ENCODE measurements at places on chromosomes 12 and 14. TPM values are rescaled to one million over a fixed set of nuclear protein-coding genes. Genes with fewer than 3 reads are reported as not detected.

DNA sequence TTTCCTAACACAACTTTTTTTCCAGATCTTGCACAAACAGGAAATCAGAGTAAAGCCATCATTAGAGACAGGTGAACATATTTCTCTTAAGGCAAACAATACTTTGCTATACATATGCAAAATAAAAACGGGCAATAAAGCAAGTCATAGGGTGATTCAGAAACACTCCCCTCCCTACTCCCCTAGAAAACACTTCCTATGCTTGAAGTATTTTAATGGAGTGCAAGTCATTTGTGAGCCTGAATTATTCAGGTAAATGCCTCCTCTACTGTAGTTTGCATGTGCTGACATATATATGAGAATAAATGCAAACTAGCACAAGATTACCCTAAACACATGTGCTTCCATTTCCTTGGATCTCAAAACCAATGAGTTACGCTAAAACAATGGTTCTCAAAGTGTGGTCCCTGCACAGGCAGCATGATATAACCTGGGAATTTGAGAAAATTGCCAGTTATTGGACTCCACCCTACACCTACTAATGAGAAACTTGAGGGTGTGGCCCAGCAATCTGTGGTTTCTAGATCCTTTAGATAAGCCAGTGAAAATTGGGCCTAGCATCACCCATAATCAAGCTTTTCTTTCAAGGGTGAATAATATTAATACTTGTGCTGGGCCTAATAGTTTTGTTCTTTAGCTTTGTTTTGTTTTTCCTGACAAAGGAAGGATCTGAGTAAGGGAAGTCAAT lies 159.7 kb upstream of the BMP4 start:
- H3K27me3 ChIP-seq, result no peaks in the 10 kb centered on the region
- no peaks in the 10 kb centered on the region for H3K36me3 ChIP-seq
- H3K27ac ChIP-seq, result no peak overlapping the region
- H3K4me1 ChIP-seq, result no peaks in the 10 kb centered on the region

The SERPINA5 gene
- 0.41 TPM for total RNA-seq

GRCh38 chr14:102729825-102730224 lies 47.4 kb upstream of the TRAF3 start:
- H3K27me3 ChIP-seq, result no peaks in the 10 kb centered on the region
- DNase-seq, result no peak
- H3K4me3 ChIP-seq, result no peak overlapping the region

GRCh38 chr12:92844151-92844763 lies 84.8 kb downstream of the EEA1 start:
- no peaks in the 10 kb centered on the region for H3K27me3 ChIP-seq
- no peaks in the 10 kb centered on the region for H3K4me1 ChIP-seq
- no peak overlapping the region for H3K27ac ChIP-seq
- no peak overlapping the region for H3K4me3 ChIP-seq
- no peak for DNase-seq

The SMAGP gene
- 34.2 TPM for total RNA-seq

Data from upper lobe of right lung (tissue), 1 donor.